Right lobe of liver (tissue), 6 donors: ENCODE measurements at places on chromosomes 4 and X. TPM values are rescaled to one million over a fixed set of nuclear protein-coding genes. Genes with fewer than 3 reads are reported as not detected.
A peak's percentile ranks its signal among the peaks of the same experiment; 100 is the strongest.

The KLHL4 gene
- 0.86 TPM for total RNA-seq

- peak overlapping the region; percentile 90 for H3K27ac ChIP-seq
- no peaks in the 10 kb centered on the region for H3K27me3 ChIP-seq
- peak; percentile 38 for DNase-seq
- H3K4me3 ChIP-seq = no peak overlapping the region
These were observed 52.2 kb upstream of the HGFAC start for GRCh38 chr4:3389233-3390215.

DNA sequence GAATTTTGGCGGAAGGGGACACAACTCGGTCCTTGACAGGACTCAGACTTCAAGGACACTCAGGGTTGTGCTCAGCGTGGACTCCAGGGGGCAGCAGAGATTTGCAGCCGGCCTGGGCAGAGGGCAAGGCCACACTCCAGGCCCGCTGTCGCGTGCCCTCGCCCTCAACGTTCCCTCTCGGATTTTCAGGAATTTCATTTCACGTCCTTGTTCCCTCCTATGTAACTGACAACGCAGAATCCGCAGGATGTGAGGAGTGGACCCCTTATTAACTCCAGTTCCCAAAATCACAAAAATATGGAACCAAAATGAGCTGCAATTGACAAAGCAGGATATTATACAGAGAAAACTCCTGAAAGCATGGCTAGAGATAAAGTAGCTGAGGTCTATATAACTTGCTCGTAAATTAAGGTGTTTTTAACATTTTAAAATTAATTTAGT is 21.0 kb upstream of the DCTD start:
- no peak overlapping the region for H3K27ac ChIP-seq
- H3K27me3 ChIP-seq = no peaks in the 10 kb centered on the region
- no peak overlapping the region for H3K4me3 ChIP-seq
- H3K4me1 ChIP-seq = no peaks in the 10 kb centered on the region
- no peaks in the 10 kb centered on the region for H3K36me3 ChIP-seq

- no peak overlapping the region for H3K27ac ChIP-seq
- no peak overlapping the region for H3K4me3 ChIP-seq
- no peaks in the 10 kb centered on the region for H3K4me1 ChIP-seq
- no peak for DNase-seq
These were observed 13.8 kb downstream of the MAD2L1 start for GRCh38 chr4:120052856-120053255.

GRCh38 chr4:184548648-184549341 is 74.4 kb upstream of the IRF2 start:
- no peaks in the 10 kb centered on the region for H3K27me3 ChIP-seq
- peak overlapping the region; percentile 9 for H3K4me3 ChIP-seq
- DNase-seq = peak; percentile 72
